ENCODE measurements at places on chromosomes 3 and 15.

DNA sequence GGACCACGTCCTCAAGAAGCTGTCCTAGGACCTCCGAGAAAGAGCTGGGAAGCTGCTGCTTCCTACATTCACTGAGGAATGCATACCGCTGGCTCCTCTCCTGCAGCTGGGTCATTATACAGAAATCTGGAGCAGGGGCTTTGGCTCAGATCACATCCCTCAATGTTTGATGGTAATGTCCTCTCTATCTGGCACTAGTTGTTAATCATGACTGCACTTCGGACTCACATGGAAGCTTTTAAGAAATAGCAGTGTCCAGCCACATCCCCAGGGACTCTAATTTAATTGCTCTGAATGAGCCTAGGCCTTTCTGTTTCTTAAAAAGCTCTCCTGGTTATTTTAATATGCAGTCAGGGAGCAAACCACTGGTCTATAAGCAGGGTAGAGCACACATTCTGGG, 25.7 kb upstream of the MYRIP start:
- DNase-seq = no peak

DNA sequence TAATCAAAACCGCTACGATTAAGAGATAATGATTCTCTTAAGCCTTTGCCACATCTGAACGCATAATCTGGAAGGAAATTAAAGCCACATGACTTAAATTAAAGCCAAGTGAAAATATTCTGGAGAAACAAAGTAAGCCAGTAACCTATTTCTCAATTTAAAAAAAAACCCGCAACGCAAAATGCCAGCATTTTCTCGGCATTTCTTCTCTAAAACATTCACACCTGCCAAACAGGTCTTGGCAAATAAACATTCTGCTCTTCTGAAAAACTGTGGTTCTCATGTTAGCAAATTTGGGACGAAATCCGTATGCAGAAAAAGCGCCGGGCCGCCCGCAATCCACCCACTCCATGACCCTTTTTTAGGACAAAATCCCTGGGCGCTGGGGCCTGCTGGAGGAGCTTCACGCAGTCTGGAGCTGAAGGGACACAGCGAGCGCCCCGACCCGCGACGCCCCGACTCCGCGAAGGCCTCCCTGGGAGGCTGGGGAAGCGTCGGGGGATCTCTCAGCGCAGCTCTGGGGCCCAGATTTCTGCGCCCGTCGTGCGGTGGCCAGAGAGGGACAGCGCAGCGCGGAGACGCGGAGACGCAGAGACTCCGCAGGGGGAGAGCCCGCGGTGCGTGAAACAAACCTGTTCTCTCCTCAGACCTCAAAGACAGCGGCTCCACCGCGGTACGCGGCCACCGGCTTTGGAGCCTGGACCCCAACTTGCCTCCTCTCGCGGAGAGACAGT, 471 bp downstream of the NKIRAS1 start:
- peak; percentile 19 for DNase-seq

DNA sequence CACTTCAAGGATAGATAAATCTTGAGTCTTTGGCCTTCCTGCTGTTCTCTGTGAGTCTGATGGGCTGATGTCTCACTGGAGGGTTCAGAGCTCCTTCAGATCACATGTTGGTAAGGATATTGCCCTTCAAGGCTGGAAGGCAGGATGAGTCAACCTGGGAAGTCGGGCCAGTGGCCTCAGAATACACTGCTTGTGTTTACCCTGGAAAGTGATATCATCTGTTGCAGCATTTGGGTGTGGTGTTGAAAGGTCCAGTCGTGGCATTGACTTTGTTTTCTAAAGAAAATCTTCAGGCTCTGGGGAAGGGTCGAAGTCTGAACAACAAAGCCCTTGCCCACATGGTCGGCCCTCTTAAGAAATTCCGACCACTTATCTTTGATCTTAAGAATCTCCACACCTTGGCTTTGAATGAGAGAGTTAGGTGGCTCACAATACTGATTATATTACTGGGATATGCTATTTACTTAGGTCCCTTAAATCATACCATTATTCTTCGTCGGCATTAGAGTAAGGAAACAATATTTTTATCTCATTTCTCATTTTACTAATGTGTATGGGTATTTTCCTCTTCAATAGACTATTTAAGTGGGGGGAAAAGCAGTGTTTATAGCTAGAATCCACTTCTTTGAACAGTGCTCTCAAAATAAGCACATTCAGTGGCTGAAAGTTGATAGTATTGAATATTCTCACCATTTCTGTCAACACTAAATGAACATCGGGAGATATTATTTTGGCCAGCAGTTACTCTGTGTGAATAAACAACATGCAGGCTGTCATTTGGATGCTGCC, 303.9 kb upstream of the RASGRP1 start:
- DNase-seq = no peak

GRCh38 chr15:63495343-63495742, 9.1 kb upstream of the USP3 start:
- no peak for DNase-seq
